ENCODE measurements at places on chromosomes 4 and X. TPM values are rescaled to one million over a fixed set of nuclear protein-coding genes. Genes with fewer than 3 reads are reported as not detected.

- no peak for DNase-seq
Observed at GRCh38 chrX:57417827-57418226, 131.3 kb downstream of the FAAH2 start.

DNA sequence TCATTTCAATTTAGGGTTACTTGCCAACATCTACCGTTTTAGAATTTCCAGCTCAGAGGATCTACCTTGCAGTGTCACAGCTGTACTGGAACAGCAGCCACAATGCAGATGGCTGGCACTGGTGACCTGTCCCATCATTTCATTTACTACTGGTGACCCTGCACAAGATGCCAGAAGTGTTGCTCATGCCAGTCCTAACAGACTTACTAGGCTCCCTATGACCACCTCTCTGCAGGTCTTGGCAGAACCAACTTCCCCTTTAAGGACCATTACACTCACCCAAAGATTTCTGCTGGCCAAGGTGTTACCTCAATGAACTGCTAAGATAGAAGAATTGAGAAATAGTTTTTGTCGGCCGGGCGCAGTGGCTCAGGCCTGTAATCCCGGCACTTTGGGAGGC lies 106.9 kb downstream of the C4orf51 start:
- no peak for DNase-seq

DNA sequence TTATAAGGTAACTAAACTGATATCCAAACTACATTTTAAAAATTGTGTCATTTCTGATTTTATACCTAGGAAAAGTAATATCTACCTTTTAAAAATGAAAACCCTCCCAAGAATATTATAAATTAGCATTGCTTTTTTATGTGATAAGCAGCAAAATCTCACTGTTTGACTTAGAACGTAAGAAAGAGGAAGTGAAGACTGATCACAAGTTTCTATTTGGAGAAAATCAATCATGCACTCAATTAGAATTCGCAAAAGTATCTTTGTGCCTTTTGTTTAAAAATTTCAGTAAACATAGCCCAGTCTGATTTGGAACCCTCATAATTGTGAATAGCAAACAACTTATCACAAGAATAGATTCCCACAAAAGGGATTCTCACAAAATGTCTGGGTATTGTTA lies 142.7 kb downstream of the TENM3 start:
- DNase-seq: no peak

- no peak for DNase-seq
Observed at GRCh38 chr4:23022032-23022431, 329.3 kb downstream of the GBA3 start.

- DNase-seq: no peak
Observed at GRCh38 chr4:18100657-18101056, 79.1 kb upstream of the LCORL start.

C4orf51 gene
- total RNA-seq: not detected

GRCh38 chr4:71184195-71184781 lies 154.5 kb upstream of the SLC4A4 start:
- no peak for DNase-seq
